ENCODE measurements at places on chromosomes 3 and 15. TPM values are rescaled to one million over a fixed set of nuclear protein-coding genes. Genes with fewer than 3 reads are reported as not detected.

Gene AADACL2
- not detected for total RNA-seq

Gene NR2E3
- total RNA-seq: not detected

Gene ARNT2
- 0.07 TPM for total RNA-seq

- H3K27ac ChIP-seq: no peak overlapping the region
- no peak overlapping the region for H3K4me3 ChIP-seq
- H3K36me3 ChIP-seq: peaks cover 15% of the 10 kb centered on the region
- no peaks in the 10 kb centered on the region for H3K27me3 ChIP-seq
- DNase-seq: no peak
Observed at GRCh38 chr3:4957978-4958377, 21.3 kb upstream of the BHLHE40 start.

DNA sequence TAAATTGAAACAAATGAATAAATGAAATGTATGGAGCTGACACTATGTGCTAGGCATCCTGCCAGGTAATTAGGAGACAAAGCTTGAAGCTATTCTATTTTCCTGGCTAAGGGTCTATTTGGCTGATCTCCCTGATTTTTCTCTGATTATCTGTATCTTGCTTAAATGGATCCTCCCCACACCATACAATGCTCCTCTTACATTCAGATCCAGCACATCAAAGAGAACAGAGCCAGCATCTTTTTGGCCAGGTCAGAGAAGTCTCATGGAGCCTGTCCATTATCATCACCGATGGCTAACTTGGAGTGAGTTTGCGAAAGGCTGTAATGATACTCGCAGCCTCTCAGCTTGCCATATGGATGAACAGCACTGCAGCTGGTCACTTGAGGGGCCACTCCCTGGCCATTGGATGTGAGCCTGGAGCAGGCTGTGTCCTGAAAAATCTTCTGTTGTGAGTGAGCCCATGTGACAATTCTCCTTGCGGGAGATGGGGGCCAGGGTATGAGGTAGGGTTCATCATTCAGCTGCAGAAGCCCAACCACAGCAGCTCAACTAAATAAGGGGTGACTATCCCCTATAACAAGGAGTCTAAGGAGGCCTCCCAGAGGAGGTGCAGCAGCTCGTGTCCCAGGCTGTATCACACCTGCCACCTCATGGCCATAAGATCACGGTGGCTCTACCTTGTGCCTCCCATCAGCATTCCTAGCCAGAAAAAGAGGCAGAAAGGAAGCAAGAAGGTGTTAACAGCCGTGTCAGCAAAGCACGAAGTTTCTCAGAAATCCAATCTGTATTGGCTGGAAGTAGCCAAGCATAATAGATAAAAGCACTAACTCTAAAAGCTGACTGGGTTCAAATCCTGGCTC lies 69.3 kb upstream of the ST8SIA2 start:
- H3K36me3 ChIP-seq: no peaks in the 10 kb centered on the region
- no peak for DNase-seq
- H3K4me3 ChIP-seq: no peak overlapping the region
- peaks cover 18% of the 10 kb centered on the region for H3K27me3 ChIP-seq
- no peak overlapping the region for H3K27ac ChIP-seq
- no peaks in the 10 kb centered on the region for H3K4me1 ChIP-seq

- peak; percentile 19 for DNase-seq
- H3K27ac ChIP-seq: peak overlapping the region; percentile 100
- H3K36me3 ChIP-seq: peaks cover 5% of the 10 kb centered on the region
- H3K27me3 ChIP-seq: no peaks in the 10 kb centered on the region
Observed at GRCh38 chr3:141738891-141739363, 829 bp downstream of the RNF7 start.

DNA sequence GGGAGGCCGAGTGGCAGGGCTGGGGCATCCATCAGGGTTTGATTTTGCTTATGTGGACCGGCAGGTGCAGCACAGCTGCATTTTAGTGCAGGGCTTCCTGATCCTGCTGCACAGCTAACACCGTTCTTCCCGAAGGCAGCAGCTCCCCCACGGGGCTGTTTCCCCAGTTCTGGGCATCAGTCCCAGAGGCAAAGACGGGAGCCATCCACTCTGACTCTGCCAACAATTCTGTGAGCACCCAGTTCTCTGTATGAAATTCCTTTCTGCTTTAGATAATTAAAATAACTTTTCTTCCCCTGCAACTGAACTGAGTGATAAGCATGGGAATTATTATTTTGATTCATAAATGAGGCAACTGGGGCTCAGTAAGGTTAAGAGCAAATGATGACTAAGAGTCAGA lies 262.9 kb upstream of the ATP10A start:
- DNase-seq: no peak
- H3K4me1 ChIP-seq: no peaks in the 10 kb centered on the region
- H3K27me3 ChIP-seq: no peaks in the 10 kb centered on the region
- H3K27ac ChIP-seq: no peak overlapping the region
- no peak overlapping the region for H3K4me3 ChIP-seq
- H3K36me3 ChIP-seq: no peaks in the 10 kb centered on the region

- no peaks in the 10 kb centered on the region for H3K27me3 ChIP-seq
- H3K27ac ChIP-seq: no peak overlapping the region
- DNase-seq: no peak
Observed at GRCh38 chr3:136142592-136142991, 53.5 kb downstream of the MSL2 start.

- no peak overlapping the region for H3K4me3 ChIP-seq
- no peaks in the 10 kb centered on the region for H3K27me3 ChIP-seq
- no peak for DNase-seq
- H3K36me3 ChIP-seq: no peaks in the 10 kb centered on the region
- H3K4me1 ChIP-seq: peaks cover 20% of the 10 kb centered on the region
- H3K27ac ChIP-seq: no peak overlapping the region
Observed at GRCh38 chr15:73598530-73599160, 34.5 kb downstream of the NPTN start.

- DNase-seq: no peak
- no peak overlapping the region for H3K4me3 ChIP-seq
- H3K27ac ChIP-seq: no peak overlapping the region
- no peaks in the 10 kb centered on the region for H3K36me3 ChIP-seq
- peaks cover 7% of the 10 kb centered on the region for H3K4me1 ChIP-seq
Observed at GRCh38 chr3:124633524-124633923, 96.7 kb upstream of the UMPS start.

GRCh38 chr3:190117981-190118380 lies 2.7 kb downstream of the P3H2 start:
- H3K4me3 ChIP-seq: no peak overlapping the region
- H3K4me1 ChIP-seq: peaks cover 8% of the 10 kb centered on the region
